ENCODE measurements at places on chromosomes 7 and 10. TPM values are rescaled to one million over a fixed set of nuclear protein-coding genes. Genes with fewer than 3 reads are reported as not detected.

- DNase-seq: no peak
Observed at GRCh38 chr7:36925207-36925606, 200.9 kb upstream of the AOAH start.

The HOXA4 gene
- total RNA-seq: 0.17 TPM

GRCh38 chr10:96319754-96320474, 15.7 kb downstream of the DNTT start:
- DNase-seq: peak; percentile 66

The UPK3BL2 gene
- not detected for total RNA-seq

DNA sequence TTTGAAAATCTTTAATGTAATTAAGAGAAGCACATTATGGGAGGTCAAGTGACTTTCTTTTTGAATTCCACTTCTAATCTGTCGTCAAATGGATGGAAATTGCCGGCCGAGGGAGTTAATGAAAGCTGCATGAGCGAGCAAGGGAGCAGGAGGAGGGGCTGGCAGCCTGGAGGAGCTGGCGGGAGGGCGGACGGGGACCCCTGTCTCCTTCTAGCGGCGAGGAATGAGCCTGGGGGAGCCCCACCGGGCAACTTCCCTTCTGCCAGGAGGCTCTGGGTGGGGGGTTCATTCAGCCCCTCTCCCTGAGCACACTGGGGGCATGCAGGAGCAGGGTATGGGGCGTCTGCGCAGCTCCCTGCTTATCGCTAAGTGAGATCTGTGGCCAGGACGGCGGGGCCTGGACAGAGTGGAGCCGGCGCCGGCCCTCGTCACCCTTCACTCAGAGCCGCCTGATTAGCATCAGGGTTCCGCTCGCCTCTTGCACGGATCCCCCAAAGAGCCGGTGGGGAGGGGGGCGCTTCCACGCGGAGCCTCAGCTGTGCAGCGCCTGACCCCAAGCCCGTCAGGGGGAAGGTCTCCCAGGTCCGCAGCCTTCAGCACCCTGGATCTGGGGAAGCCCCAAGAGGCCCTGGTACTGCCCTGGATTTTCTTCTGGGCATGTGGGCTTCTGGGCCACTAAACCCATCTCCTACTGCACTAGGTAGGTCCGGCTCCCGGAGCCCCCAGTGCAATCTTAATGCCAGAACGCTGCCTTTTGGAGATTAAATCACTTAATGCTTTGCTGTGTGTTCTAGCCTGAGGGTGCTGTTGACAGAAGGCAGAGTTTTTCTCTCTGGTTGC, 680.8 kb downstream of the LRMDA start:
- DNase-seq: no peak

- no peak for DNase-seq
Observed at GRCh38 chr7:157690833-157691585, 354.2 kb downstream of the DNAJB6 start.

DNA sequence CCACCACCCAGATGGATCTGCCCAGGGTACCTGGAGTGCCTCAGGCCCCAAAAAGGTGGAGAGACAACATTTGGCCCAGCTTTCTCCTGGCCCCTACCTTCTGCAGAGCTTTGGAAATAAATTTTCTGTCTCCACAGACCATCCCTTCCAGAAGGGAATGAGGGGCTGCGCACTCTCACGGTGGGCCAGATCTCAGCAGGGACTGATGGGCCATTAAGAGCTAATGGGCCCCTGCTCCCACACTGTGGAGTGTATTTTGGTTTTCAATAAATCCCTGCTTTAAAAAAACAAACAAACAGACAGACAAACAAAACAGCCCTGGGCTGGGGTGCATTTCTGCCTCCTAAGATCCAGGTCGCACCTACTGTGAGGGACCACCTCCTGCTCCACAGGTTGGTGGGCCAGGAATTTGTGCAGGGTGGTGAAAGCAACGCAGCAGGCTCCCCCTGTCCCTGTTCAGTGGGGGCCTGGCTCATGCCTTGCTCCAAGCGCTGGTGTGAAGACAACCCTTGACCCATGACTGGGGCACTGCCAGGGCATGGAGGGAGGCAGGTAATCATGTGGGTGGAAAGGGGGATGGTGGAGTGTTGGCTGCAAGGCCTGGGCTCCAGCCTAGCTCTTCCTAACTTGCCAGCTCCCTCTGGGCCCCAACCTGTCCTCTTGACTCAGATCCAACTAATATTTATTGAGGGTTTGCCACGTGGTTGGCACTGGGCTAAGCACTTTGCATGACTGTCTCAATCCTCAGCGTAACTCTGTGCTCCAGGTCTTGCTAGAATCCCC, 88.5 kb downstream of the COL13A1 start:
- no peak for DNase-seq

DNA sequence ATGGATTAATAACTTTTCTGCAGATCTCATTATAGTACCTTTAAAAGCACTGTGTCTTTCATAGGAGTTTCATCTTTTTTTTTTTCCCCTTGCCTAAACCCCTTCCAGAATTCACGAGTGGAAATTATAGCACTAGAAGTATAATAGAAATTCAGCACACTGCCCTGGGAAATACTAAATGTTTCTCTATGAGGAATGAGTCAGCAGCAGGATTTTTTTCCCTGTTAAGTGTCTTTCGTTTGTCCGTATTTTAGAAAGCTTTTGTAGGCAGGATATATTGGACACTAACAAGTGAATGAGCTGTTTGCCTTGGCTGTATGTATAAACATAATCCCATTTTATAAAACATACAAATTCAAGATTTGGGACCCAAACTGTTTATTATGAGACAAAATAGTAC, 105.8 kb downstream of the EXOC4 start:
- no peak for DNase-seq

The STOX1 gene
- total RNA-seq: 2.9 TPM

GRCh38 chr7:101671371-101672356, 42.6 kb upstream of the MYL10 start:
- DNase-seq: no peak

GRCh38 chr10:86061278-86062197, 305.1 kb downstream of the GRID1 start:
- DNase-seq: no peak

DNA sequence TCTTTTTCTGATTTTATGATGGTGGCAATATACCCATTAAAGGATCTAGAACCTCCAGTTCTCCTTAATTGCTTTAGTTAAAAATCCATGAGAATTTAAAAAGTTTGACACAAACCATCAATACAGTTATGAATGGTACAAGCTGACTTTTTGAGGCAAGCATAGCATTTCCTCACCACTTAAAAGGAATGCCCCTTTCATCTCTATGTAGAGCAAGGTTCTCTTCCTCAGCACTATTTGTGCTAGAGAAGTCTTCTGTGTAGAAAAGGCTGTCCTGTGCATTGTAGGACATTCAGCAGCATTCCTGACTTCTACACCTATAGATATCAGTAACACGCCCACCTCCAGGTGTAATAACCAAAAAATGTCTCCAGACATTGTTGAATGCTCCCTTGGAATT, 67.3 kb downstream of the AHR start:
- DNase-seq: no peak

The HIF1AN gene
- 6.4 TPM for total RNA-seq

GRCh38 chr7:127252377-127252713, 396 bp downstream of the GRM8 start:
- DNase-seq: no peak

Data from renal cortical epithelial cell (primary cell).